ENCODE measurements at places on chromosomes 12 and 14.

- peak; percentile 27 for DNase-seq
These were observed 9.2 kb upstream of the HIP1R start for GRCh38 chr12:122825773-122826724.

GRCh38 chr12:78938341-78939084, 73.9 kb downstream of the SYT1 start:
- DNase-seq: peak; percentile 98

DNA sequence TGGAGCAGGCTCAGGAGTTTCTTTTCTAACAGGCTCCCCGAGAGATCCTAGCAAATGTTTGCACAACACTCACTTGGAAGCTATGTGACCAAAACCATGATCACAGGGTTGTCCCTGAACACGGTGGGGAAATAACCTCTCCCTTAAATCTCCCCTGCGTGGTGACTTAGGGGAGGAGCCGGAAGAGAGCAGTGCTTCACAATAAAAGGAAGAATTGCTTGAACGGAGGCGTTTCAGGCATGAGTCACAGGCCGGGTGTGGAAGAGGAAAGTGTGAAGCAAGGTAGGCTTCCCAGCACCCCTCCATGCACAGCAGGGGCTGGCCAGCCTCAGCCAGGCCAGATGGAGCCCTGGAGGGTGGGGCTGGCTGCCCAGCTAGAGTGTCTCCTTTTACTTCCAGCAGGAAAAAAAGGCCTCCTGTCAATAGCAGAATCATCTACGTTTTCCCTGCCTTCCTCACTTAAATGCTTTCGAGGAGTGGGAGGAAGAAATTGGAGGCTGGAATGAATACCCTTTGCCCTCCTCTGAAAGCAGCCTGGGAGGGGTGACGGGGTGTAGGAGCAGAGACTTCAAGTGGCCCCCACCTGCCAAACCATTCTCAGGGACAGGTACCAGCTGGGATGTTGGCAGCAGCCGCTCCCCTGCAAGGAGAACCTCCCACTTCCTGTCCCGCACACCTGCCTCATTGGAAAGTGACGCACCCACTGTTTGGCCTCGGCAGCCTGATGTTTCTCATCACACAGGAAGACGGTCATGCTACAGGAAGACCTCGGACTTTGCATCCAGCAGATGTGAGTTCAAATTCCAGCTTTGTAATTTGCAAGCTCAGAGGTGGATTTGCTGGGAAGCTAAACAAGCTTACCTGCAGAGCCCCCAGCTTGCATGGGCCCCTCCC, 30.1 kb upstream of the PPP2R5C start:
- no peak for DNase-seq

DNA sequence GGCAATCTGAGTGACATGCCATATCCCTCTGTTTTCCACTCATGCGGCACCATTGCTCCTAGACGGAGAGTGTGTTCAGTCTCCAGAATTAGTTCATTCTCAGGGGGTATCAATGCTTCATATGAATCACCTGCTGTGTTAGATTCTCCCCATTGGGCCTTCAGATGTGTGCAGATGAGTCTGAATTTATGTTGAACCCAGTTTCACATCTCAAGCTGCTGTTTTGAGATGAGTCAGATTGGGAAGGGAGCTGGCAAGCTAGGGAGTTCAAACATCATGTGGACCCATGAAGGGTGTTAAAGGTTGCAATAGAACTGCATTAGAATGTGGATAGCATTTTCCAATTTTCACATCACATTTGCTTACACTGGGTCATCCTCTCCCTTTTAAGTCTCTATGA, 46.9 kb upstream of the KCNA1 start:
- DNase-seq: no peak

GRCh38 chr14:48398675-48399282, 723.4 kb upstream of the MDGA2 start:
- peak; percentile 81 for DNase-seq

- DNase-seq: no peak
These were observed 61.6 kb upstream of the ZFP36L1 start for GRCh38 chr14:68854421-68854820.

DNA sequence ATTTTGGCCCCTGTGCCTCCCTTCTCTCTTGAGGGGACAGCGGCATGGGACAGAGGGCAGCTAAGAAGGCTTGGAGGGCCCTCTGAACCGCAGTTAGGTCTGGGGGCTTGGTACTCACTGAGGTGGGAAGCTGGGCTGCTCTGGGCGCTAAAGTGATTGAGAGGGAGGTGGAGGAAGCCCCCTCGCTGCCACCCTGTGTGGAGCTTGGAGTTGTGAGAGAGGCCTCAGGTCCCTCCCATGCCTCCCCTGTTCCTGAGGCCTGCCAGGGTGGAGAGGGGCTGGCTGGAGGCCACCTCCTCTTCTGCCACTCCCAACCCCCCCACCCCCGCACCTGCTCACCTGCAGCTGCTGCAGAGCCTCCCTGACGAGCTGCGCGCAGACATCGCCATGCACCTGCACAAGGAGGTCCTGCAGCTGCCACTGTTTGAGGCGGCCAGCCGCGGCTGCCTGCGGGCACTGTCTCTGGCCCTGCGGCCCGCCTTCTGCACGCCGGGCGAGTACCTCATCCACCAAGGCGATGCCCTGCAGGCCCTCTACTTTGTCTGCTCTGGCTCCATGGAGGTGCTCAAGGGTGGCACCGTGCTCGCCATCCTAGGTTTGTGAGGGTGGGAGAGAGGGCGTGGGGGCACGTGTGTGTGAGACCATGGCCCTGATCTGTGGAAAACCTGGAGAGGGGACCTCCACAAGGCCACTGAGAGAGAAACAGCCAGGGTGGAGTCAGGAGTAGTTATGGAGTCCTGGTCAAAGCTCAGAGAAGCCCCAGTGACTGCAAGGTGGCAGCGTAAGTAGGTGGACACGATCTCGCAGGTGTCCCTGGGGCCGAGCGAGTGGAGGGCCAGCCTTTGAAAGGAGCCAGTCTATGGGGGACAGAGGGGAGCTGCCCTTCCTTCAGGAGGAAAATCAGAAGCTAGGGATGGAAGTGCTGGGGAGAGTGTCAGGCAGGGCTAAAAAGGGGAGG, 11.2 kb downstream of the KCNH3 start:
- DNase-seq: no peak

- no peak for DNase-seq
These were observed 86.6 kb downstream of the FUT8 start for GRCh38 chr14:65499138-65499537.

DNA sequence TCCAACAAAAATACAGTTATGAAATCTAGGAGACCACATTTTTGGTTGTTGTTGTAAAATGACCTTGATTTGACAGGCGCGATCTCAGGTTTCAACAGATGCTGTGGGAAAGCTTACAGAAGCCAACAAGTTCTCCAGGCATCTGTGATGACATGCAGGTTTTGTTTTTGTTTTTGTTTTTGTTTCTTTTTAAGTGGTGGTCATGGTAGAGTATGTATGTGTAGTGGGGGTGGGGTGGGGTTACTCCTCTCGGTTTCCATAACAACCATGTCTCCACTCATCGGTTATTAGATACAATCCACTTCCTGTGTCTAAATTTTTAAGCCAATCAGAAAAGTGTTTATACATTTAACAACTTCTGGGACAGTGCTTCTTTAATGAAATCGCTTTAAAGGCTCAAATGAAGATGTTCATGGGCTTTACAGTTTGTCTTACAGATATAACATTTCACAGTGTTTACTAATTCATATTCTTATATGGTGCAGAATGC, 199.9 kb upstream of the FOXN3 start:
- peak; percentile 27 for DNase-seq

GRCh38 chr12:66905201-66905600, 226.3 kb upstream of the GRIP1 start:
- no peak for DNase-seq

- no peak for DNase-seq
These were observed 205.0 kb upstream of the DCN start for GRCh38 chr12:91387461-91388134.

DNA sequence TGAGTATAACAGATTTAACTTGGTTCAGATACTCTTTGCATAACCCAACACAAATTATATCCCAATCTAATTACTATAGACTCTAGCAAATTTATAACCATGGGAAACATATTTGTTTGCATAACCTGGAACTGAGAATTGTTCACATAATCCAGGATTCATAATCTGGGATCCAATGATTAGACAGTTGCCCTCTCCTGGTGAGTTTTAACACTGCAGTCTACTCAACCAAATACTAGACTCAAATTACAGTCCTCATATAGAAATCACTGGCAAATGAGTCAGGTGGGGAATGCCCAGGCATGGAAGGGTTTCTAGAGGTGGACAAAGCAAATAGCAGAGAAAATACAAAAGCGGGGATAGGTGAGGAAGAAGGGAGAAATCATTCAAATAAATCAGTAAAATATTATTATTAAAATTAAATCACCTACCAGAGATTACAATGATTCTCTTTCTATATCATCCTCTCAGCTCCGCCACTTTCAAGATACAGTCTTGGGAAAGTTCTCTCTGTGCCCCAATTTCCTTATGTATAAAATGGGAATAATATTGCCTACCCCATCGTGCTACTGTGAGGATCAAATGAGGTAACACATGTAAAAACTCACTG, 9.4 kb downstream of the GCH1 start:
- DNase-seq: peak; percentile 67

GRCh38 chr14:29236848-29237247, 470.3 kb downstream of the FOXG1 start:
- no peak for DNase-seq

DNA sequence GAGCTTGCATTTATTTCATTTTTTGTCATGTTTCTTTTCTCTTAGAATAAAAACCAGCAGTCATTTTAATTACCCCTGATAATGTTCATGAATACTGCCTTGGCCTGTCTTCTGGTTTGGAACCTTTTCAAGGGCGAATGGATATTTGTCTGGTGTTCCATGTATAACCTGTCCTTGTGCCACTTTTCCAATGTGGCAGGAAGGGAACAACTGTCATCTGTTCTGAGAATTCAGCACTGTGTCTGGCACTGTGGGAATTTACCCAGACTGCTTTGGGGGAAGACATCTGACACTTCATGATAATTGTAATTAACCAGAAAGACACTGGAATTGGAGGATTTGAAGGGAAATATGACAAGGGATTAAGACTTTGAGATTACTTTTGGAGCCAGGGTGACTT, 352.8 kb downstream of the APAF1 start:
- no peak for DNase-seq

- no peak for DNase-seq
These were observed 15.4 kb downstream of the SYNE2 start for GRCh38 chr14:63867933-63868921.

- DNase-seq: no peak
These were observed 144.9 kb upstream of the NOS1 start for GRCh38 chr12:117506333-117506732.

- peak; percentile 2 for DNase-seq
These were observed 13.3 kb downstream of the FAM181A start for GRCh38 chr14:93940437-93940836.

GRCh38 chr14:66046591-66046990, 439.6 kb upstream of the CCDC196 start:
- DNase-seq: no peak

DNA sequence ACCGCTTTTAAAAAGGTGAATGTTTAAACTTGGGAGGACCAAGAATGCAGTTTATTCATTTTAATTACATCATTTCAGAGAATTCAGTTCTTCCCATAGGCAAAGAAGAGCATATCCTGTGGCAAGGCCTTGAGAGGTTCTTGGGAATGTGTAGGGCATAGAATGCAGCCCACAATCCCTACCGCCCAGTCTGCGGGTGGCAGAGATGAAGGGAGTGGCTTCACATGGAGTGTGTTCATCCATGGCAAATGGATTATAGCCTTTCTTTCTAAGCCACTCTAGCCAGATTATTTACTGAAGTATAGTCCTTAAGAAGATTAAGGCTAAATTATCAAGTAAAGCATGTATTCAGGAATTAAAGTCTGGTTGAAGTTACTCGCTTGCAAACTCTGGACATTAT, 97.4 kb downstream of the TSPAN8 start:
- peak; percentile 91 for DNase-seq

GRCh38 chr12:17511369-17511768, 578.6 kb downstream of the RERGL start:
- DNase-seq: peak; percentile 9

DNA sequence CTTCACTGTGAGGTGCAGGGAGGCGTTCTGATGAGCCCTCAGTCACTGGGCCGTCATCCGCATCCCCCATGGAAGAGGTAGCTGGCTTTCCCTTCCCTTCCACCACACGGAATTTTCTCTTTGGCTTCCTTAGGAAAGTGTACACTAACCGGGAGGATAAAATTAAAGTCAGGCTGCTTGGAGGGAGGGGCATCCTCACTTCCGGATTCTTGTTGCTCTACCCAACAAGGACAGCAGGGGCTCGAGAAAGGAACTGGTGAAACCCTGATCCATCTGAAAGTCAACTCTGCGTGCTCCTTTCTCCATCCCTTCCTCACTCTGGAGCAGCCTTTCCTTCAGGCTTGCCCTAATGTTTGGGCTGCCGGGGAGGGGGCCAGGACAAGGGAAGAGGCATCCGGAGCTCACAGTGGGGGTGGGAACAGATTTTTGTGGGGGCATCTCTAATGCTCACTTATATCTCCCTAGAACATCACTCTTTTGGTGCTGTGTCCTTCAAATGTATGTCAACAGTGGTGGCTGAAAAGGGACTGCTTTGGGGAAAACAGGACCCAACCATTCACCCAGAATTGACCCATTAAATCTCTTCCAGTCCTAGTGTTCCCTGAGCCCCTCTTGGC, 101.4 kb upstream of the FKBP4 start:
- DNase-seq: no peak

GRCh38 chr14:68466491-68466977, 326.3 kb downstream of the ZFP36L1 start:
- no peak for DNase-seq

DNA sequence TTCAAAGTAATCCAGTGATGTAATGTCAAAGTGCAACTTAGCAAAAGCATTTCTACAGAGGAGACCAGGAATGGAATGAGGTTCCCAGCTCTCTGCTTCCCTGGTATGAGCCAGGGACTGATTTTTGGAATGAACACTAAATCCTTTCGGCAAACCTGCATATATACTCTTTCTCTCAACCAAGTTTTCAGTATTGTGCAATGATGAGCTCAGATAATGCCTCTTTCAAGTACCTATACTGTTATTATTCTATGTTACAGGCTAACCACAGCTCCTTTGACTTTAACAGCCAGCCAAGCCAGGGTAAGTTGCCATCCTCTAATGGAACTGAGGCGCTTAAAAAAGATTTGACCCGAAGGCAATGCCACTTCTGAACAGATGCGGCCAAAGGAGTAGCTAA, 104.9 kb upstream of the FSCB start:
- no peak for DNase-seq
